ENCODE measurements at places on chromosomes 11 and 22.

DNA sequence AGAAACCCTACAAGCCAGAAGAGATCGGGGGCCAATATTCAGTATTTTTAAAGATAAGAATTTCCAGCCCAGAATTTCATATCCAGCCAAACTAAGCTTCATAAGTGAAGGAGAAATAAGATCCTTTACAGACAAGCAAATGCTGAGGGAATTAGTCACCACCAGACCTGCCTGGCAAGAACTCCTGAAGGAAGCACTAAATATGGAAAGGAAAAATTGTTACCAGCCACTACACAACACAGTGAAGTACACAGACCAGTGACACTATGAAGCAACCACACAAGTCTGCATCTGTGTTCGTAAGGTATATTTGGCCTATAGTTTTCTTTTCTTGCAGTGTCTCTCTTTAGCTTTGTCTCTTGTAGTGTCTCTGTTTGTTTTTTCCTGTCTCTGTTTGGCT, 29.0 kb downstream of the TMEM225 start:
- no peak for DNase-seq

DNA sequence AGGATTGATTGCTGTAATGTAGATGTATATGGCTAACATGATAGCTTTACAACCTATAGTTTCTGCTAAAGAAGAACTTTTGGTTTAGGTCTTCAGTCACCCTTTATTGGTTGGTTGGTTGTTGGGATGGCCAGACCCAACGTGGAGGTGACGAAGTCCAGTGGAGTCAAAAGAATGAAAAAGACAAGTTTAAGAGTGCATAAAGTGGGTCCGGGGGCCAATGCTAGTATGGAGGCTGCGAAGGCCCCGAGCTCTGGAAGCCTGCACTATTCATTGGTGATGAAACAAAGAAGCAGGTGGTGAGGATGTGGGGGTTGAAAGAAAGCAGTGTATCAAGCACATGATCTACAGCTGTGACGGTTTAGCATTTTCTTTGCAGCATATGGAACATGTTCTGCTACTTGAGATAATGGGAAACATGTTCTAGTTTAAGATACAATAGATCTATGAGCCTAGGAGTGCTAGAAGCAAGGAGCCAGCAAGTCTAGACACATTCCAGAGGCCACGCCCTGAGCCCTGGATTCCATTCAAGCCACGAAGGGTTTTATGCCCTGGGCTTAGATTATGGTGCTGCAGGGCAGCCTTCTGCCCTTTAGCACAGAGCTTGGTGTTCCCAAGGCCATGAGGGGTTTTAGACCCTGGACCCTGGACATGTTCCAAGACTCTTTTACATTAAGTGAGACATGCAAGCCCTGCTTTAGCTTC, 6.3 kb downstream of the TCP11L1 start:
- no peak for DNase-seq

GRCh38 chr11:110939471-110939870, 227.2 kb upstream of the ARHGAP20 start:
- DNase-seq: no peak

- DNase-seq: no peak
These were observed 22.4 kb upstream of the ARHGAP8 start for GRCh38 chr22:44730022-44730393.

DNA sequence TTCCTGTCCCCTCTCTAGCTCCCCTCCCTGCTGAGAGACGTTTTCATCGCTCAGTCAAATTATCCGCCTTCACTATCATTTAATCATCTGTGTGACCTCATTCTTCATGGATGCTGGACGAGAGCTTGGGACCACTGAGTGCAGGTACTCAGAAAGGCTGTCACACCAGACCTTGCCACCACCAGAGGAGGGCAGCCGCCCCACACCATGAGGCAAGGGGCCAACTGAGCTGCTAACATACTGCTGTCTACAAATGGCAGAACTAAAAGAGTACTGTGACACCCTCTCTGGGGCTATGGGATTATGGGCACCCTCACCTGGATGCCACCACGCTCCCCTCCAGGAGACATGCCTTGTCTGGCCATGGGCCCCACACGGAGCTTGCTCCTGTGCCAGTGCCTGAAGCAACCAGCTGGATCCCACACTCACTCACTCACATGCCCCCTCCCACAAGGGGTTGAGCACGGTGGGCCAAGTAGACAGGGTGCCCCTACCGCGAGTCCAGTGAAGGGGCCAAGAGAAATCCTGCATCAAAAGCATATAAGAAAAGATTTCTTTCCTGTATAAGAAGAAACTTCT, 670.0 kb upstream of the CCDC90B start:
- no peak for DNase-seq

- DNase-seq: no peak
These were observed 8.5 kb downstream of the BIK start for GRCh38 chr22:43118953-43119458.

GRCh38 chr11:93517611-93518010, 25.6 kb downstream of the SMCO4 start:
- DNase-seq: no peak

- no peak for DNase-seq
These were observed 22.9 kb downstream of the STX3 start for GRCh38 chr11:59778122-59778521.

GRCh38 chr11:117876341-117877119, at the start of gene FXYD6:
Gene FXYD6 (minus strand): TSS chr11:117876658. CDS start chr11:117842776, 33,882 bp downstream.
- DNase-seq: peak; percentile 73

GRCh38 chr11:12417691-12418611, 40.6 kb downstream of the PARVA start:
- no peak for DNase-seq

DNA sequence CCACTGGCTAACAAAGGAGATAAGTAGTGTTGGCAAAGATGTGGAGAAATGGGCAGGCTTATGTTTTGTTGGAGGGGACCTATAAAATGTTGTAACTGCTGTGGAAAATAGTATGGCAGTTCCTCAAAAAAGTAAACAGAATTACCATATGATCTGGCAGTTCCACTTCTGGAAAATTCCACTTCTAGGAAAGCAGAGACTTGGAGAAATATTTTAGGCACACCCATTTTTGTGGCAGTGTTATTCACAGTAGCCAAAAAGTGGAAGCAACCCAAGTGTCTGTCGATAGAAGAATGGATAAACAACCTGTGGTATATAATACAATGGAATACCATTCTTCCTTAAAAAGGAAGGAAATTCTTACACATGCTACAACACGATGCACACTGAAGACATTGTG, 57.0 kb upstream of the ADORA2A start:
- DNase-seq: no peak

All from left ventricle myocardium inferior (tissue), 1 donor.